Glutamatergic neuron (in vitro differentiated cells): ENCODE measurements at places on chromosomes 16 and 17.

DNA sequence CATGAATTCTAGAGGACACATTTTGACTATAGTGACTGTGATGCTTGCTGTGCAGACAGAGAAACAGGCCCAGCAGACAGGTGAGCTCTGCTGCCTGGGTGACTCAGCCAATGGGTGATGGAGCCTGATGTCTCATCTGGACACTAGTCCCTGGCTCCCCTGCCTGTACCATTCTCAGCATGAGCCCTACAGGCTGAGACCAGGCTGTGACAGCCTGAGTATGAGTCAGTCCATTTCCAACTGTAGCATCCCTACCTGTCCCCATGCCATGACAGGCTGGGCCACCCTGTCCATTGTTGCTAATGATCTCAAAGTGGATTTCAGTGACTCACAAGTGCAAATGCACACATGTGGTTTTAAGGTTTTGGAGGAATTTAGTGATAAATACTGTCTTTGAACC lies 102.5 kb upstream of the EEF2KMT start:
- no peak for DNase-seq

GRCh38 chr16:83599789-83600462 lies 207.9 kb upstream of the HSBP1 start:
- DNase-seq, result no peak

DNA sequence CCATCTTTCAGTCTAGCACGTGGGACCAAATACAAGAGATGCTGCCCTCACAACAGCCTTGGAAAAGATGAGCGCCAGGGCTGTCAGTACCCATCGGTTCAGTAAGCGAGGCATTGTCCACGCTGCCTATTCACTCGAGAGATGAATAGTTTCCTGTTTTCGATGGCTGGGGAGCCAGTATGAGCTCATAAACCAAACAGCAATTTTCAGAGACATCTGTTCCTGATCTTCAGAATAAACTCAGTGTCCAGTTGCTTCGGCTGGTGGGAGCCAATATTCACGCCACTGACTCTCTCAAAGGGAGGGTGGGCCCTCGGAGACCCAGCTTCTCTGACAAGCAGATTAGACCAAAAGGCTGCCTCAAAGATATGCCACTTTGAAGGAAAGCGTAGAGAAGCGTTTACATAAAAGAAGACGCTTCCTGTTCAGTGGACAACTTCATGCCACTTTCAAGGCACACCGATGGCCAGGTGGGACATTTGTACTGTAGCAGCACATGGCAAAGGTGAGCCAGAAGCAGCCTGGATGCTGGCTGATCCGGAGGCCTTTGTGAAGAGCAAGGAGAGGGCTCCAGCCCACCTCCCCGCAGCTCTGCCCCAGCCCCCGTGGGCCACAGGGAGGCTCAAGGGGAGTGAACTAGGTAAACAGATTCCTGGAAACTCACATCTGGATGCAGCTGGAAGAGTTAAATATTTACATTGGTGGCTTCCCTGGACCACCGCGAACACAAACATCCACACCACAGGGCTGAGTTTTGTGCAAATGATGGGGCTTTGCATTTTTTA lies 6.0 kb downstream of the TIMM22 start:
- no peak for DNase-seq

DNA sequence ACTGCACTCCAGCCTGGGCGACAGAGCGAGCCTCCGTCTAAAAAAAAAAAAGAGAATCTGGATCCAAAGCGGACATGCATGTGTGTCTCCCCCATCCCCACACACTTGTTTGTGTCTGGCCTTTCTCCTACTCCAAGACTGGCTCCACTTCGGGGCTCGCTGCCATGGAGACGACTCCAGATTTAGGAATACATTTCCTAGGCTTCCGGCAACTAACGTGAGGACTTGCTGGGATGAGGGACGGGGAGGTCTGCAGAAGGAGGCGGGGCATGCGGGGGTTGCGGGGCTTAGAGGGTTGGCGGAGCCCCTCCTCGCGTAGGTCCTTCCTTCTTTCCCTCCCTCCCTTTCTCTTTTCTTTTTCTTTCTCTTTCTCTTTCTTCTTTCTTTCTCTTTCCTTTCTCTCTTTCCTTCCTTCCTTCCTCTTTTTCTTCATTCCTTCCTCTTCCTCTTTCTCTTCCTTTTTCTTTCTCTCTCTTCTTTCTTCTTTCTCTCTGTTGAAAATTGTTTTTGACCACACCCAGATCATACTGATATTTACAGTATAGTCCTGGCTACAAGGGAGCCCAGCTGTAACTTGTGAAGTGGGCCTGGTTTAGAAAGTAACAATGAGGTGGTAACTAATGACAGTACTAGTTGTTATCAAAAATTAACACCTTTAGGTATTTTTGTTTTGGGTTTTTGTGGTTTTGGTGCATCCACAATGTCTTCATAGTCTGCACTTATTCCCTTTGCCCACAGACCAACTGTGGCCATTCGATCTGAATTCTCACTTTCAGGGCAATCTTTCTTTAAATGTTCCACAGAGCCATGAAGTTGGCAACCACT lies 25.2 kb downstream of the MIS12 start:
- no peak for DNase-seq

GRCh38 chr16:85428168-85428898 lies 184.8 kb upstream of the GSE1 start:
- no peak for DNase-seq

GRCh38 chr17:7790150-7790549 lies 43.9 kb upstream of the KDM6B start:
- DNase-seq, result no peak

- DNase-seq, result peak; percentile 73
Observed at GRCh38 chr17:41680426-41681040, 8.2 kb upstream of the EIF1 start.

GRCh38 chr16:48234630-48235029 lies 9.5 kb upstream of the LONP2 start:
- no peak for DNase-seq

DNA sequence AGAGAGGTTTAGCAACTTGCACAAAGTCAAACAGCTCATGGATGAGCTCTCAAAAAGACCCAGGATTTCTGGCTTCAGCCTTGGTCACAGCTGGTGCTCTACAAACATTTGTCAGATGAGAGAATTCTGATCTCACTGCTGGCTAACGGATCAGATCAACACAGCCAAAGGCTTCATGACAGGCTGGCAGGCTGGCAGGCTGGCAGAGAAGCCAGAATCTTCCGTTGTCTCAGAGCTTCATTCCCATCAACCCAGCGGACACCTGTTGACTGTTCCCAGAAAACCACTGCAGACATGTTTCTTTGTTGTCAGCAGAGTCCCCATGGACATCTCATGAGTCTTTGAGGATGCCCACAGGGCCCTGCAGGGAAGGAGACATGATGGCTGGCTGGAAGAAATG lies 303.8 kb upstream of the ASIC2 start:
- no peak for DNase-seq

DNA sequence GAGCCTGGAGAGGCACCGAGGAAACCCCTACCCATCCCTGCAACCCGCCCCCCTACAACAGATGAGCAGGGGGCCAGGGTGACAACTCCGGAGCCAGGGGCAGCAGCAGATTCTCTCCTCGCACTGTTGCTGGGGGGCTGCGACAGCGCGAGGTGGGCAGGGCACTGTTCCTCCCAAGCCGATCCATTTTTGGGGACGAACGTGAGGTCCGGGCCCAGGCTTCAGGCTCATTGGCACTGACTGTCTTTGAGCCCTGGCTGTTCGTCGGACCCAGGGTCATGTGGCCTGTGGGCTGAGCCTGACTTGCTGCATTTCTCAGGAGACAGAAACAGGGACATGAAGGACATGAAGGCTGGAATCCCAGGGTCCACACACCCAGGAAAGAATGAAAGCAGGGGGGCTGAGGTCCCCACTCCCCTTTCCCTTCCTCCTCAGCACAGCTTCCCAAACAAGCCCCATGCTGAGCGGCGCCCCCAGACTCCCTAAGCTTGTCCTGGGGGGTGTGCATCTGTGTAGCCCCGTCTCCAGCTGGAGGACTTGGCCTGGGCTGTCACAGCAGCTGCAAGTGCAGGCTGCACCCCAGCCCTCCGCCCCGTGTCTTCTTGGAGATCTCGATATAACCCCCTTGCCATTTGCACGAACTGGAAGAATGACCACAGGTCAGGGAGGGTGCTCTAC lies 18.7 kb downstream of the CEP295NL start:
- DNase-seq, result no peak

GRCh38 chr17:59155439-59156177 lies at the start of gene PRR11:
Gene PRR11, plus strand, starts transcription at chr17:59155746. Its CDS starts 14,007 bp downstream, at chr17:59169753.
- DNase-seq, result peak; percentile 87

DNA sequence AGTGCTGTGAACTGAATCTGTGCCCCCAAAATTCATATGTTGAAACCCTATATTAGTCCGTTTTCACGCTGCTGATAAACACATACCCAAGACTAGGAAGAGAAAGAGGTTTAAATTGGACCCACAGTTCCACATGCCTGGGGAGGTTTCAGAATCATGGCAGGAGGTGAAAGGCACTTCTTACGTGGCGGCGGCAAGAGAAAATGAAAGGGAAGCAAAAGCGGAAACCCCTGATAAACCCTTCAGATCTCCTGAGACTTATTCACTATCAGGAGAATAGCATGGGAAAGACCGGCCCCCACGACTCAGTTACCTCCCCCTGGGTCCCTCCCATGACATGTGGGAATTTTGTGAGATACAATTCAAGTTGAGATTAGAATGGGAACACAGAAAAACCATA lies 3.7 kb upstream of the SPDYE4 start:
- DNase-seq, result no peak

- DNase-seq, result no peak
Observed at GRCh38 chr16:75787440-75787839, 61.1 kb upstream of the CPHXL start.

GRCh38 chr17:29089601-29090044 lies 46.7 kb downstream of the PIPOX start:
- no peak for DNase-seq

DNA sequence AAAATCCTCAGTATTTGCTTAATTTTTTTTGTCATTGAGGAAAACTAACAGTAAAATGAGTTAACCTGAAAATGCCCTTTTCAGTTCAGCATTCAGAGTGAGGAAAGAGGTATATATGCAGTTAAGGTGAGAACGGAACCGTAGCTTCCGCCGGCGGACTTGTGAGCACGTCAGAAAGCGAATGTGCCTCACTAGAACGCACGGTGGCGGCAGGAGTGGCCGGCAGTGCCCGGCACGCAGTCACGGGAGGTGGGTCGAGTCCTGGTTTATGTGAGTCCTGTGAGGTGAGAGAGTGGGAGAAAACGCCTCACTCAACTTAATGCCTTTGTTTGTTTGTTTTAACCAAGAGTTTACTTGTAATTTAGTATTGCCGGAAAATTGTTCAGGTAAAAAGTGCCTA lies 6.1 kb downstream of the SEC14L1 start:
- no peak for DNase-seq

DNA sequence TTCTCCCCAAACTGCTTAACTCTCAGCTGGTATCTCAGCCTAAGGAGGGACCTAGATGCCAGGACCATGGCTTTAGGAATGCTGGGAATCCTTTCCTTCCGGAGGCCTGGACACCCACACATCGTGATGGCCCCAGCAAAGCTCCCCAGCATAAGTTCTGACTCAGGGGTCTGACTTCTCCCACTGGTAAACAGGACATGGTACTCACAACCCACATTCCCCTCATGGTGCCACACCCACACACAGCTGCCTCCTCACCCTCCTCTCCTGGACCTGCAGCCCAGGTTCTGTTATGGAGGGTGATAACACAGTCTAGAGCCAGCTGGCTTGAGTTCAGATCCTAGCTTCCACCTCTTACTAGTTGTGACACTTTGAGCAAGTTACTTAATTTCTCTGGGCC lies 719 bp upstream of the RNF227 start:
- DNase-seq, result no peak

DNA sequence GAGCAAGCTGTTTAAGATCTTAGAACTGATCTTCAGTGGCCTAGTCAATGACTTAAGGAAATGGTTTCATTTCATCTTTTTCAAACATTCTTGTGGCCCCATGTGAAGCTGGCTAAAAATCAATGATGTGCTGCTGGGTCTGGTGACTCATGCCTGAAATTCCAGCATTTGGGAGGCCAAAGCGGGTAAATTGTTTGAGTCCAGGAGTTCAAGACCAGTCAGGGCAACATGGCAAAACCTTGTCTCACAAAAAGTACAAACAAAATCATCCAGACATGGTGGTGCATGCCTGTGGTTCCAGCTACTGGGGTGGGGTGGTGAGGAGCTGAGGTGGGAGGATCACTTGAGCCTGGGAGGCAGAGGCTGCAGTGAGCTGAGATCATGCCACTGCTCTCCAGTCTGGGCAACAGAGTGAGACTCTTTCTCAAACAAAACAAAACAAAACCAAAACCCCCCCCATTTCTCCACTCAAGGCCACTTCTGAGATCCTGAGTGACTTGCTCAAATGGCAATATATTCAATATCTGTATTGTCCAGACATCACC lies 17.4 kb upstream of the COL1A1 start:
- no peak for DNase-seq

GRCh38 chr16:12611006-12611477 lies 192.6 kb downstream of the CPPED1 start:
- DNase-seq, result no peak

DNA sequence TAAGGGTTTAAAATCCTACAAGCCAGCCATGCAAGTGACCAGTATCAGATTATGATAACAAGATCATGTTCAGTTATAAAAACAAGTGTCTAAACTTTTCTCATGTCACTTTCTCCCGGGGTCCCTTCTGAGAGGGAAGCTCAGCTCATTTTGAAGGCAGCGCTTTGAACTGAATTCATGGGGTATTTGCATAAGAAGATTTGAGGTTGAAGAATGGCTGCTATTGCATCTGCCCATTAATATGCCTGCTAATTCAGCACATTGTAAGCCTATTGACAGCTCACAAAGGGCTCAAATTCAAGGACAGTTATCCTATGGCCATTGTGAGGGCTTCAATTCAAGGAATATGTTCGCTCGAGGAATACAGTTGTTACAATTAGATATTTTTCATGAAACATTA lies 290.2 kb upstream of the IRX3 start:
- no peak for DNase-seq

GRCh38 chr17:1752425-1753262 lies 9.2 kb upstream of the SERPINF1 start:
- DNase-seq, result no peak

DNA sequence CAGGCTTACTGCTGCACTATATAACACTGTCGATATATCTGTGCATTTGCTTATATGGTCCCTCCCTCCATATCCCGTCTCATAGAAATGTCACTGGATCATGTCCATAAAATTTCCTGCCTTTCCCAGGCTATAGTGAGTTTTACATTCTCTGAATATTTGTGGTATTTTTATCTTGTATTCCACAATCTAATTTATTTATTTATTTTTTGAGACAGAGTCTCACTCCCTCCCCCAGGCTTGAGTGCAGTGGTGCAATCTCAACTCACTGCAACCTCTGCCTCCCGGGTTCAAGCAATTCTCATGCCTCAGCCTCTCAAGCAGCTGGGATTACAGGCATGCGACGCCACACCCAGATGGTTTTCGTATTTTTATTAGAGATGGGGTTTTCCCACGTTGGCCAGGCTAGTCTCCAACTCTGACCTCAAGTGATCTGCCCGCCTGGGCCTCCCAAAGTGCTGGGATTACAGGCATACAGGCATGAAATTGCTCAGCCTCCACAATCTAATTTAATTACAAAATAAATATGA lies 12.9 kb downstream of the TRIM37 start:
- no peak for DNase-seq

- DNase-seq, result no peak
Observed at GRCh38 chr17:63537001-63537400, 13.3 kb upstream of the DCAF7 start.
